NCI-H1417 (cell line): ENCODE measurements at places on chromosomes 4 and X.

- no peak for DNase-seq
These were observed 74.1 kb downstream of the ANOS1 start for GRCh38 chrX:8657883-8658282.

- DNase-seq = no peak
These were observed 15.9 kb downstream of the RTL9 start for GRCh38 chrX:110374559-110374958.

- no peak for DNase-seq
These were observed 69.2 kb upstream of the PLS3 start for GRCh38 chrX:115491766-115492165.

- peak; percentile 3 for DNase-seq
These were observed 1806.7 kb upstream of the PCDH7 start for GRCh38 chr4:28913466-28913865.

DNA sequence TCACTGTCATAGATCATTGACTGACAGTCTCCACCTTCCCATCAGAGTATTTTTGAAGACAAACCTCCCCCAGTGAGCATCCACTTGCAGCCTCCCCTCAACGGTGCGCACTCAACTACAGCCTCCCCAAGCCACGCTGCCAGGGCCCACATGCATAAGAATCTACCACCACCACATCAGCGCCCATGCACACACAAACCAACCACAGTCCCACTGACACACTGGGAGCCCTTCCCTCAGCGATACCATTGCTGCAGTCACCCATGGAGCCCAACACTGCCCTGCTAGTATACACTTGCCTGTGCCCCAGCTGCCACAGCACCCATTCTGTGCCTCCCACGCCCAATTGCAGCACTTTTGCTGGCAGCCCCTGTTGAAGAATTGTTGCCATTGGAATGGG is 132.9 kb downstream of the CHM start:
- DNase-seq = no peak

DNA sequence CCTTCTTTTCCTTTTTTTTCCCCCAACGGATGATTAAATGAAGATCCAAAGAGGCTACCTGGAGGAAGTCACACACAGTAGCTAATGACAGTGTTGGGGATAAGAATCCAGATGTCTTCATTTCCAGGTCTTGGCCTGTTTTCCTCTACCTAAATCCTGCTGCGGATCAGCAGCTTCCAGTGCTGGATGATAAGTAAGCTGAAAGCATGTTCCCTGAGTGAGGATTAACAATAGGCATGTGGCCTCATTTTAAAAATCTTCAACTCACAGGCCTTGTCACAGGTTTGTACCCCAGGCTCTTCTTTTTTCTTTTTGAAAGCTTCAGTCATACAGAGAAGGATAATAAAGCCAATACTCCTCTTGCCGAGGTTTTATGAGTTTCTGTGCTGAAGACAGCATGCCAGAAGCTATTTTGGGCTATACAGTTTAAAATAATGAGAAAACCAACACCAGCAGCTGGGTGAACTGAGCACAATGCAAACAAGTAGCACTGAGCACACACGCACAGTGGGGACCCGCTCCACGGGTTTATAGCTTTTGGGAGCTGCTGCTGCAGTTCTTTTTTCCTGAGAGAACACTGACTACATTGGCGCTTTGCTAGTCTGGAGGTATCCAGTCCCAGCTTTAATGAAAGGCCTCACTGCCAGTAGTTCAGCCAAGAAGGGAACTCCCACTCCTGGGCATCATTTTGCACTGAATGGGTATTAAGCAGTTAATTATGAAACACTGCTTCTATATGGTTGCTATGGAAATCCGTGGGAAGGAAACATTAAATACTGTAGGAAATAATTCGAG is 184.2 kb upstream of the CTSO start:
- no peak for DNase-seq

DNA sequence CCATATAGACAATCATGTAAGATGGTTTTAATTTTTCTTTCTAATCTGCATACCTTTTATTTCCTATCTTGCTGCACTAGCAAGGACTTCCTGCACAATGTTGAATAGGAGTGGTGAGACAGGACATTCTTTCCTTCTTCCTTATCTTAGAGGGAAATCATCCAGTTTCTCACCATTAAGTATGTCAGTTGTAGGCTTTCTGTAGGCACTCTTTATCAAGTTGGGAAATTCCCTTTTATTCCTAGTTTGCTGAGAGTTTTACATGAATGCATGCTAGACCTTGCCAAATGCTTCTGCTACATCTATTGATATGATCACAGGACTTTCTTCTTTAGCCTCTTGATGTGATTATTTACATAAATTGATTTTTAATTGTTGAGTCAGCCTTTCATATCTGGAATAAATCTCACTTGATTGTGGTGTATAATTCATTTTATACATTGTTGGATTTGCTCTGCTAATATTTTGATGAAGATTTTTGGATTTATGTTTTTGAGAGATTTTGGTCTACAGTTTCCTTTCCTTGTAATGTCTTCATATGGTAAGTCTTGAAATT is 23.8 kb downstream of the RNF175 start:
- DNase-seq = no peak

DNA sequence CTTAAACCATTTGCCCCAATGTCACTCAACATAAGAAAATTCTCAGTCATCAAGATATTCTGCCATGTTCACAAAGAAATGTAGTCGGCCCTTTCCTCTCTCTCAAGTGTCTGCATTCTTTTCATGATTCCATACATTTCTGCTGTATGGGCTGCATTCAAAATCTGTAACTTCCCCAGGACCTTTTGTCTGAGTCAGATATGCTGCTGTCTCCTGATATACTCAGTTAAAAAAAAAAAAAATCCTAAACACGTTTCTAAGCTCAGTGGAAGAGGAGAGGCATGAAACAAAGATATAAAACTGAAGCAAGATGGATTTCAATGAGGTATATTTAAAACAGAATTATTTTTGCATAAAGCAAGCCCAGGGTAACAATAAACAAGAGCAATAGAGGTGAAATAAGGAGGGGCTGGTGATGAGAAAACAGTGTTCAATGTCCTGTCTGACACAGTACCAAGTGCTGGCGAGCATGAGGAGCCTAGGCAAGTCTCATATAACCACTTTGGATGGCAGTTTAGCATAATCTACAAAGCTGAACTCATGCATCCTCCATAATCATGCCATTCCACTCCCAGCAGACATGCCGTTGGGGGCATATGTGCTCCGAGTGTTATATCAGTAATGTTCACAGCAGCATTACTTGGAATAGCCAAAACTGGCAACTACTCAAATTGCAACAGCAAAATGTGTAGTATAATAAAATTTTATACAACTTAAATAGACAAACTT is 76.7 kb downstream of the MANBA start:
- no peak for DNase-seq

- no peak for DNase-seq
These were observed 91.3 kb upstream of the KLHL13 start for GRCh38 chrX:118207831-118208453.

DNA sequence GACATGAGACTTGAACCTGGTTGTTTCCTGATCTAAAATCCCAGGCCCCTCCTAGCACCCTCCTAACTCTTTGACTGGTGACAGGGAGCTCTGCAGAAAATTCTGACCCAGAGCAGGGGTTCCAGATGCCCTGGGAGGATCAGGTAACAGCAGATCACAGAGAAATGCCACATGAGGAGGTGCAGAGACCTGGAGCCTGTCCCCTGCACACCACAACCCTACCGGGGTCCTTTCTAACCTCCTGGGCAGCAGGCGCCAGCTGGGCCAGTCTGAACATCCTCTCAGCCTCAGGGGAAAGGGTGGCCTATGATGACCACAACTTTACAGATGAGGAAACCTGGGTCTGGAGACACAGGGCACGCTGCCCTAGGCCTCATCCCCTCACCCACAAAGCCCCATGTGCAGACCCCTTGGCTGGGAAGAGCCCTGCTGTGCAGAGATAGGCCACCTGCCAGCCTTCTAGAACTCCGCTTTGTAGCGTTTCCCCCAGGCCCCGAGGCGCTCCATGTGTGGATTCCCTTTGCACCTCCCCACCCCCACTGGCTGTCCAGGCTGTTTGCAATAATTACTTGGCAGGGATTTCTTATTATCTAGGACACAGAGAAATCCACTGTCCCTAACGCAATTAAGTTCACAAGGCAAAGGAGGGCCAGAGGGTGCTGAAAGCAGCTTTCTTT is 36.5 kb downstream of the WDR1 start:
- no peak for DNase-seq

DNA sequence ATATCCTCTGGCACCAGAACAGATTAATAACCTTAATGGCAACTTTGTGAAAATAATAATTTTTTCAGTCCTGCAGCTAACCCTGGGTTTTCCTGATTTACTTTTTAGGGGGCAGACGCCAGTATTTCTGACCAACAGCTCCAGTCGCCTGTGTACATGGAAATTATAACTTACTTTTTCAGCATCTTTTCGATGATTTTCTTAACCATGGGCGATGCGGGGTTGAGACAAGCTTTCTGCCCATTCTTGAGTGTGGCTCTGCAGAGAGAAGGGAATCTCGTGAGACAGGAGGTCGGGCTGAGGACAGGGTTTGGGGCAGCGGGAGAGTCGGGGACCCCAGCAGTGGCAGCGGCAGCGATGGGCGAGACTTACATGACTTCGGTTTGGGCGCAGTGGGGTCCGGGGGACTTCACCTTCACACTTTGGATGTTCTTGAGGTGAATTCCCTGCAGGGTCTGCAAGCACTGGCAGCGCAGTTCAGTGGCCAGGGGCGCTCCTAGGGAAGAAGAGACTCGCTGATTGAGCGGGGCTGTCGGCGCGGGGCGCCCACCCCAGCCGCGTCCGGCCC is 484 bp downstream of the CXCL2 start:
- DNase-seq = no peak

- no peak for DNase-seq
These were observed 5.7 kb downstream of the C4orf54 start for GRCh38 chr4:99651811-99652485.

DNA sequence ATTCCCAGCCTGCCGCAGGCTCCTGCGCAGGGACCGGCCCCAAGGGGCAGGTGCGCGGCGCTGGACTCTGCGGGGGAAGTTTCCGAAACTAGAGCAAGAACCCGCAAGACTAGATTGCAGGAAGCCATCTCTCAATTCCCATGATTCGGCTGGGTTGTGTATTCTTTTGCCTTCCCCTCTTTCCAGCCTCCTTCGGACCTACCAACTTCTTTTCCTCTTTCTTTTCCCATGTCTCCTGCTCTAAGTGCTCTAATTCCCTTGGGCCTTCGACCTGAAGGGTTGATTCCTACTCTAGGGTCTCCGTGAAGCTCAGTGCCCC is 645 bp upstream of the OPHN1 start:
- no peak for DNase-seq

DNA sequence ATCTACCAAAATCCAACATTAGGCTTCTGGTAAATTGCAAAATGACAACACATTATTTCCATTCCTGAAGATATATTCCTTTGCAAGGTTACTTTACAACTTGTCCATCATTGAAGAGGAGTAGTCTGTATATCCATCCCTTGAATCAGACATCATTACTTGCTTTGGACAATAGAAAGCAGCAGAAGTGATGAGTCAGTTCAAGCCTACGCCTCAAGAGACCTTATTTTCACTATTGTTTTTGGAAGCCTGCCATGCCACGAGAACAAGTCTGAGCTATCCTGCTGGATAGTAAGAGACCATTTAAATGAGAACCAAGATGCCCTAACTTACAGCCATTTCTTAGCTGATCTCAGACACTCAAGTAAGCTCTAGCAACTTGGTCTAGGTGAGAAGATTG is 246.0 kb upstream of the HHIP start:
- DNase-seq = peak; percentile 1

DNA sequence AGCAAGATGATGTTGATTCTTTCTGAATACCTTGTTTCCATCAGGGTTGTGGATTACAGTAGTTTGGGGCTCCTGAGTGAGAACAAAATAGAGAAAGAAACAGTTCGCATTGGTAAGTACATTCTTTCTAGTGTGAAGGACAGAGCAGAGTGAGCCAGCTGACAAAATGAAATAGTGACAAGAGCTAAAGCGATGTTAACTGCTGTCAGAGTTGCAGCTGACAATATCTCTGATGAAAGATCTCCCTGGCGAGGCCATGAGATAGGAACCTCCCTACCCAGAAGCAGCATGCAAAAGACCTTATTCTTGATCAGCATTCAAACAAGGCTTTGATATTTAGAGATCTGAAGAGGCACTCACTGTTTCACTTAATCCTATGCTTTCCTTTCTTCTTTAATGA is 258.6 kb downstream of the CAMK2D start:
- DNase-seq = no peak

GRCh38 chrX:4572691-4573090 is 859.2 kb upstream of the PRKX start:
- peak; percentile 48 for DNase-seq

- DNase-seq = peak; percentile 19
These were observed 61.9 kb upstream of the MTM1 start for GRCh38 chrX:150506486-150506885.
